ENCODE measurements at places on chromosomes 3 and 15.

DNA sequence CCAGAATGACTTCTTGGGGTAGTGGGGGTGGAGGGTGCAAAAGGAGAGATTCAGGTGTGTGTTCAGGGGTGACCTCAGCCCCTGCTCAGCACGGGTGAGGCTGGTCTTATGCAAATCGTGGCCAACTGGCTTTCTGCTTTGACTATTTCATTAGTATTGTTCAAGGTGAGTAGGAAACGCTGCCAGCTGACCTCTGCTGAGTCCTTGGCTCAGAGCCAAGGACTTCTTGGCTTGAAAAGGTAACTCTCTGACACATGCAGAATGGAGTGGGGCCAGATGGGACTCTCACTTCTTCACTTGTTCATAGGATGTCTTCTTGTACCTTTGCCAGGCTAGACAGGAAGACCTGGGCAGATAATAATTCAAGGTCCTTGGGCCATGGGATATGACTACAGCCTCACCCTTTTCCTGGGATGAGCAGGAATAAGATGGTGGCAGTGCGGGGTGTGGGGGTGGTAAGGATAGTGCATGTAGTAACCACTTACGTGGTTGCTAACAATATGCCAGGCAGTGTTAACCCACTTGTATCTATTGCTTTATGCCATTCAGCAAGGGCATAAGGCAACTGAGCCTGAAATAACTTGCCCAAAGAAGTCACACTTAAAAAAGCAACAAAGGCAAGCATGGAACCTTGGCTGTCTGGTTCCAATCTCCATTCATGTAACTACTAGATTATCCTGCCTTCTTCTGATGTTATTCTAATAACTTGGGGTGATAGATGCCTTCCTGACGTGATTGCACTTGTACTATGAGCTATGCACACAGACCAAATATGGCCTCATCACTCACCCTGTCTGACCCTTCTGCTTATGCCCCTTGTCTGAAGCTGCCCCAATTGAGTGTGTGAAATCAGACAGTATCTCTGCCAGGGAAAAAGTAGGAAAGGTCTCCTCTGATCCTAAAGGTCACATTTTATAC lies 193.1 kb downstream of the NR1D2 start:
- DNase-seq: no peak

DNA sequence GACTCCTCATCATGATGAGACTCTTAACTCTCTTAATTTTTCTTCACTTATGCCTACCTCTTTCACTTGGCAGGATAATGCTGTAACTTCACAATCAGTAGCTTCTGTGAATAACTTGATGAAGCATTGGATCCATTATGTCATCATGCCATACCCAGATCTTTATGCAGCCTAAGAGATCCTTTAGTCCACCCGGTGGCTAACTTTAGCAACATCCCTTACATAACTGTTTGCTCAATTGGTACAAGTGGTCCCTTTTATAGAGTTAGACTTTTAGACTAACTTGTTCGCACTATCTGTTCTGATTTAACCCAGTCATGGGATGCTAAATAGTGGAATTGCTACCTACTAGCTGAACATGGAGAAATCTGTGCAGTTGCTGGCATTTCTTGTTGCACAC lies 184.5 kb downstream of the USP13 start:
- no peak for DNase-seq

- no peak for DNase-seq
Measured at GRCh38 chr3:36874424-36874823, 70.4 kb downstream of the TRANK1 start.

DNA sequence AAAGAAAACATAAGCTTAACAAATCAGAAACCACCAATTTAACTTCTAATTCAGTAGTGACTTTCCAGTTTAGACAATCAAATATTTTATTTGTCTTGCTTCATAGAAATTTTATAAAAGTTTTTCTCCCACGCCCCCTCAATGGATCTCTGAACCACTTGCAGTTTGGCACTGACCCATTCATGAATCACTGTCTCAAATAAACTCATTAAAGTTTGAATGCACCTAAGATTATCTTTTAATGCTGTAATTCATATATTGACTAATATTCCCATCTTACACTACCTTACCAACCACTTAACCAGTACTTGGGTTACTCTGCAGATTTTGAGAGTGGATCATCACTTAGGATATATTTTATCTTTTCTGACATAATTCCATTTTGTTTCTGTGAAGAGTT lies 880.2 kb downstream of the OTOL1 start:
- no peak for DNase-seq

DNA sequence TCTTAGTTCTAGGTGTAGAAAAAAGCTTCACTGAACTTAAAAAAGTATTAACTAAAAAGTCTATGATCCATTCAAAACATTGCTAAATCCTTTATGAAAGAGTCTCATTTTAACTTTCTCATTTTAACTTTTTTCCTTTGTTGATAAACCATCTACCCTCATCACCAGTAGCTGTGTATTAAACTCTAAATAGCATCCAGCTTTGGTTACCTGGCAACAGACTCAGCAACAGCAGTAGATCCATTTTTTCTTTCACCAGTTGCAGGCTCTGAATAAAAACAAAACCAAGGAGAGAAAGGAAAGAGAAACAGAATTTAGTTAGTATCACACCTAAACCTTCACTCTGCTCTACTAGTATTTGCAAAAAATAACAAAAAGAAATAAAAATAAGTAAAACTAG lies 51.6 kb downstream of the TP53BP1 start:
- DNase-seq: no peak

DNA sequence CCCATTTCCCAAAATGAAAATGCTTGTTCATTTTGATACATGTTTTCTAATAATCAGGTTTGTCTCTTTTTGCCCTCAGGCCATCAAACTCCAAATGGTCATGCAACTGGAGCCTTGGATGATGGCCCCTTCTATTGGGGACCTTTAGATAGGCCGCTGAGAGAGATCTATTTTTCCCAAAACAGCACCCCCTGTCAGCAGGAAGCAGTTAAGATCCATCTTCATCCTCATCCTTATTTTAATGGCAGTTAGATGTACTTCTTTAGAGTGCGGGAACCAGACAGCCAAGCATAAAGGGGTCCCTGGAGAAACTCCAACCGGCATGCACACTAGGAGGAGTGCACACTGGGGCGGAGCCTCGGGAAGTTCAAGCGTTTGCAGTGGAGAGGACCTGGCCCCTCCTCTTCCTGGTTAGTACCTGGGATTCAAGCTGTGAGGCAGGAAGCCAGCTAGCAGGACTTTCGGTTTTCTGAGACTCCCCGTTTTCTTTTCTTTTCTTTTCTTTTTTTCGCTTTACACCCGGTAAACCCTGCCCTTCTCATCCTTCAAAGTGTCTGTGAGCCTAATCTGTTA lies 31.9 kb upstream of the STRIT1 start:
- DNase-seq: no peak

GRCh38 chr15:49062900-49063299 lies 16.7 kb upstream of the SECISBP2L start:
- no peak for DNase-seq

DNA sequence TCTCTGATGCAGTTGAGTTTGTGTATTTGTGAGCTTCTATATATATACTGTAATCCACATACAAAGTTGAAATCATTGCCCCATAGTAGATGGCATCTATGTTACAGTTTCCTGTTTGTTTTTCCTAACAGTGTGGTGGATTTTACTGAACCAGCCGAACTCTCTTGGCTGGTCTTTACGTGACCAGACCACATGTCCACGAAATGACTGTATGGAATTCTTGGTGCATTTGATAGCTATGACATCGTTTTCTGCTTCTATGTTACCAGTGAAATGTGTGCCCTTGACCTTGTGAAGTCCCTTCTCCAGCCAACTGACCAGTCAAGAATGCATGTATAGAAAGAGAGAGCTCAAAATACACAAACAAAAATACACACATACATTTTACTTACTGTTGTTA lies 1.8 kb downstream of the KCNMB2 start:
- DNase-seq: no peak

DNA sequence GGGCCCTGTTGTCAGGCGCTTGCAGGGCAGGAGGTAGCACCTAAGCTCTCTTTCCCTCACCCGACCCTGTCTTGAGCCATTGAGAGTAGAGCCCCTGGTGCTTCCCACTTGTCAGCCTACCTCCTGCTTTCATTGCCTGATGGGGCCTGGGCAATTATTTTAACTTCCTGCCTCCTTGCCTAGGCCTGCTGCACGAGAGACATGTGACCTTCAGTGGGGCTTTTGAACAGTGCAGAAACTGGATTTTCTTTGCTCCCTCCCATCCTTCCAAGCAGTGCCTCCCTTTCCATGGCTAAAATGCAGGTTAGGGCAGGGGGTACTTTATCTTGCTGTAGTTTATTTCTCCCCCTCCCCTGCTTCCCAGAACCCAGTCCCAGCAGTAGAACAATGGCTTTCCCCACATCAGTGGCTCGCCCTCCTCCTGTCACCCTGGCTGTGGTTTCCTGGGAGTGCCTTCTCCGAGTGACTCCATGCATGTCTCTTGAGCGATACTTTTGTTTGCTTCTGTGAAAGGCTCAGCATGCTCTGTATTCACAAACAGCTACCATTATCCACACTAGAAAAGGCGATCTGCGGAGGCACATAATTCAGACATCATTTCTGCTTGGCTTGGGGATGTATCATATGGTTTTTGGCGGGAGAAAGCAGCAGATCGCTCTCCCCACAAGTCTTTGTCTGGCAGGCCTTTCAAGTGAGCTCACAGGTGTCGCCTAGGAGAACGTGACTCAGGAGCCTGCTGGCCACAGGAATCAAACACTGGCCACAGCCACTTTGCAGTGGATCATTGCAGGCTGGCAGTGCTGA lies 24.1 kb downstream of the PDIA5 start:
- DNase-seq: no peak

- no peak for DNase-seq
Measured at GRCh38 chr3:26090589-26090988, 300.7 kb downstream of the OXSM start.

Measured in non-pigmented ciliary epithelial cell (primary cell).